Muscle of leg (tissue), 16 donors: ENCODE measurements at places on chromosomes 13 and 19.

DNA sequence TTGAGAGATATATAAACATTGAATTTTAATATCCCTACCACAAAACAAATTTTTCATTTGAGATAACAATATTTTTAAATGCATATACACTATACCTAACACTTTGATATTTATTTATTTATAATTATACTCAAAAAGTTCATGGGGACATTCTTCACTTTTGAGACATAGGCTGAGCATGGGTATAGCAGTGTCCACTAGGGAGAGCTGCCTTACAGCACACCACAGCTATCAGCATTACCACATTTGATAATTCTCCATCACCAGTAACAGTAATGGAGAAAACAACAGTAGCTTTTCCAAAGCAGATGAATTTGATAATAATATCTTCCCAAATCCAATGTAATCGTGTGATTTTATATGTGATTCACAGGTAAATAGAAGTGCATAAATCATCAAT, 626.1 kb downstream of the DACH1 start:
- peak; percentile 41 for DNase-seq

DNA sequence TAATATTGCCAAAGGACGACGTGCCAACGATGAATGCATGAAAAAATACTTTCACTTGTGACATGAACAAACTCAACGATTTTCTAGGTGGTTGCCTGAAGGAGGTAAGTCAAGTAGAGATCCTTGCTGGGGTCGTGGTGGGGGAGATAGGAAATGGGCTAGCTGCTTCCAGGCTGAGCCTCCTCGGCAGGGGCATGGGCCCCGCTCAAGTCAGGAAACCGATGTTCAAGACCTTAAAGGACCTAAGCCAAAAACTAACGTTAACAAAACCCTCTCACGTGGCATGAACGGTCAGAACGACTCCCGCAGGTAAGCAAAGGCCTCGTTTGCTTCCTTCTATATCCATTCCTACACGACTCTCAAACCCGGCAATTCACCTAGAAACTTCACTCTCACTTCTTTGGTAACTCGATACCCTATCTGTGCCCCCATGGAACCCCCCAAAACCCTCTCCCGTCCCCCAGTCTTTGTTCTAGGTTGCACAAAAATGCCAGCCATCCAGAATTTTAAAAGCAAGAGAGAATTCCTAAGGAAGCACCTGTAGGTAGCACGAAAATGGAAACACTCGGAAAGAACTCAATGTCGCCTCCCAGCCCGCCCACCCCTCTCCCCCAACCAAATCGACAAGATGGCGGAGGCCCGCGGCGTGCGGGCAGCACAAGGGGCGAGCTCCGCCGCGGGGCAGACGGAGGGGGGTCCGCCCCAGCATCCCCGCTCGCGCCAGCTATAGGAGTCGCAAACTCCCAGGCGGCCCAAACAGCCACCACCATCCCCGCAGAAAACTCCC, 13.6 kb downstream of the ACP4 start:
- DNase-seq: no peak

DNA sequence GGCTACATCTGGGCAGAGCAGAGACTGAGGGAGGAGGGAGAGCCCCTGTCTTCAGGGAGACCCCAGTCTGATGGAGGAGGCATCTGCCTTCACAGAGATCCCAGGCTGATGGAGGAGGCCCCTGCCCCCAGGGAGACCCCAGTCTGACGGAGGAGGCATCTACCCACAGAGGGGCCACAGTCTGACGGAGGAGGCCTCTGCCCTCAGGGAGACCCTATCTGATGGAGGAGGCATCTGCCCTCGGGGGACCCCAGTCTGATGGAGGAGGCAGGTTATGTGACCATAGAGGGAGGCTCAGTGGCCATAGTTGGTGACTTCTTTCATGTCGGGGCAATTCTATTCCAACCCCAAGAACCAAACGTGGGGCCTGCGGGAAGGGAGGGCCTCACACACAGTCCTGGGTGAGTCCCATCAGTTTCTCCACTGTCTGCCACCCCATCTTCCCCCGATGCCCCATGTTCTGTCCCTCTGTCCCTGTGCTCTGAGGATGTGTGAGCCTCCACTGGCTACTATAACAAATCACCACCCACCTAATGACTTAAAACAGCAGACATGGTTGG, 14.3 kb downstream of the MISP start:
- DNase-seq: no peak

DNA sequence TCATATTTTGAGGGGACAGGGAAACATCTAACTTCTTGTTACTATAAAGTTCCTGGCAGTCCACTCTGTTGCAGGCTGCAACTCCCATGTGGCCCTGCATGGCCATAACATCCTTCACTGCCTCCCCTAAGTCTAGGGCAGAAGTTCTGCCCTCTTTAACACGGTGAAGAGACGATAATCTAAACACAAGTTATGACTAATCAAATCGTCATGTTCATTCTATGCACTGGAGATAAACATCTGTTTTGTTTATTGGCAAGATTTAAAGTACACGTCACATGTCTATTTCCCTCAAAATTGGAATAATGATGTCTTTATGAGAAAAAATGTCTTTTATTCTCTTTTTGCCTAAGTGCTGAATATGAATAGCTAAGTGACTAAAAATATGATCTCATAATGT, 1629.4 kb downstream of the PCDH9 start:
- DNase-seq: peak; percentile 53

GRCh38 chr19:13839938-13840304, 37.0 kb upstream of the NANOS3 start:
- DNase-seq: no peak

DNA sequence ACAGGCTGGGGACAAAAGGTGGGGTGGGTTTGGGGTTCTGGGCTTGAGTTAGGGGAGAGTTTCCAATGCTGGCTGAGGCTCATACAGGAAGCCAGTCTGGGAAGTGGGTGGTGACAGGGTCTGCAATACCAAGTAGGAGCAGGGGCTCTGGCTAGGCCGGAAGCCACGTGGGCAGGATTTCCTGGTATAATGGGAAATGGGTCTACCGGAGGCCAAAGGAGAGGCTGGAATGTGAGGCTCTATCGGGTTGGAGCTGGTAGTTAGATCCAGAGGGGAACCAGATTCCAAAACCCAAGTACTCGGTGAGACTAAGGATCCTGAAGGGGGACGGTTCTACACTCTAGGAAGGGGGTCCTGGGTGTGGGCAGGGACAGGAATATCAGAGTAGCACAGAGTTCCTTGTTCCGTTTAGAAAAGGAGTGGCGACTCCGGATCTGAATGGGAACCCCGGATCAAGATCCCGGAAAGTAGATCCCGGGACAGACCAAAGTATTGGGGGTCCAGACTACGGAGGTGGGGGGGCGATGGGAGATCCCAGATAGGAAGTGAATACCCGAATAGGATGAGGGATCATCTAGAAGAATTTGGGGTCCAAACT, 802 bp downstream of the CDC37 start:
- DNase-seq: no peak

GRCh38 chr13:68050761-68051160, 820.6 kb upstream of the PCDH9 start:
- DNase-seq: peak; percentile 4

GRCh38 chr13:78680115-78680561, 21.2 kb upstream of the OBI1 start:
- peak; percentile 23 for DNase-seq

DNA sequence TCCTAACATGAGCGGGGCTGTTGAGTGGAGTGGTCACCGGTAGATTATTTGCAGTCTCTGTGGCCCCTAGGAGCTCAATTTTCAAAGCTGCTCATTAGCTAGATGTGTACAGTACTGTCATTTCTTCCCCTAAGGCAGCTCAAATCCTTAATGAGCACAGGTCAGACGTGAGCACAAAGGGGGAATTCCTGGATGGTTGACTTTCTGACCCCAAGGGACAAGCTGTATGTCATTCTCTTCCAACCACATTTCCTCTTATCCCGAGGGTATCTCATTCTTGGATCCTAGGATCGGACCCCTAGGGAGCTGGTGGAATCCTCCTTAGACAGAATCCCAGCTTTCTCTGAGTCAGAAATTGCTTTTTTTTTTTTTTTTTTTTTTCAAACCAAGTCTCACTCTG, 5.7 kb upstream of the OR7G3 start:
- DNase-seq: no peak

DNA sequence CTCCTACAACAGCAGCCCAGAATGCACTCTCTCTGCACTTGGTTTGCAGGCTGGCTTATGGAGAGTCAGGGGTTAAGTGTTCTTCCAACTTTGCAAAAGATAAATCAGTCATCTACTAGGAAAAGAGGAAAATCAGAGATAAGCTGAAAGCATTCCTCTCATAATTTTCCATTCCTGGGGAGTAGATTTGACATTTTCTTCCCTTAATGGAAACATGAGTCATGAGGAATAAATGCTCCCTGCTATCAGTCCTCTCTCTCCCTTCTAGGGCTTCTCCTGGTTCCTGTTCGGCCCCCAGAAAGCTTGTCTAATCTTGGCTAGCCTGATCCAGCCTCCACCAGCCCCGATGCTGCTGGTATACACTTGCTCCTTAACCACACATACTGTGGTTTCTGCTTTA, 28.4 kb upstream of the ENOX1 start:
- no peak for DNase-seq

DNA sequence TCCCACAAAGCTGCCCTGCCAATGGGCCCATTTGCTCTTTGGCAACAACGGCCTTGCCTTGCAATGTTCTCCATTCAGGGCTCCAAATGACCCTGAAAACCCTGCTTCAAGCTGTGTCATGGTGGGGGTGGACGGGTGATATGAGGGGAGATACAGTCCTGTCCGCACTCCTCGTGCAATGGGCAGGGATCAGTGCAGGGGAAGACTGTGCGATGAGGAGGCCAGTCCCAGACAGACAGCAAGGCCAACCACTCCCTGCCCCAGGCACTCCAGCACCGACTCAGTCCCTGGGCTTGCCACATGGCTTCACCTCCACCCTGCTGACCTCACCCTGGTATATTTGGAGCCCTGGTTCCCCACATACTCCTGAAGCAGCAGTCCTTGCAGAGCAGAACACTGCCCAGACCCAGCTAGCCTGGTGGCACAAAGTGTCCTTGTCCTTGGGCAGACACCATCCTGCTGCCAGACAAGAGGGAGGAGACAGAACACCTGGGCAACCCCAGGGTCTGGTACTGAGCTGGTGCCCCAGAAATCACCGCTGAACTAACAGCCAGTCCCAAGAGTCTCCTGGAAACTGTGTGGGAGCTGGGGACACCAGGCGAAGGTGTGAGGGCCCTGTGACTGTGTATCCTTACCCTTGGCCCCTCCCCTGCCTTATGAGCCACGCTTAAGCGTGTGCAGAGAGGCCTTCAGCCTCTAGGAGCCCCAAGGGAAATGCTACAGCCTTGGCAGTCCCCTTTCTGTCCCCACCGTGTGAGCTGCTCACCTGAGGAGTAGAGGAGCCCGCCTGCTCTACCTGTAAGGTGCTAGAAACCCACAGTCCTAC, 9.1 kb upstream of the SLC35E1 start:
- no peak for DNase-seq

GRCh38 chr13:28251466-28251865, 113.1 kb downstream of the PAN3 start:
- DNase-seq: peak; percentile 14
